Right lung (tissue), 10 donors: ENCODE measurements at places on chromosomes 5 and 9.

DNA sequence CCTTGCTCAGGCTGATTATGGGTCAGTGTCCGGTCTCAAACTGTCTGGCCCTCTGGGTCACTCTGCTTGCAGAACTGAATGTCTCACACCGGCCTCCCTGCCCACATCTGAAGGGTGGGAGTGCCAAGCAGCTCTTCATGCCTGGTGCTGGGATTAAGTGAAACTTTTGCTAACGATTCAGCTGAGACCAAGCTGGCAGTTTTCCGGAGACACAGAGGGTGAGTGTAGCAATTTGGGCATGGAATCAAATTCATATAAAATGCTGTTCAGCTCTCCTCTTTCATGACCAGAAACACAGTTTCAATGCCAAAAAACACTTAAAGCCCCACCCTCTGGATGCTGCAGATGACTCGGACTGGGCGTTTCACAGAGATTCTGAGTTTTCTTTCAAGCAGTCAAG lies 207.5 kb downstream of the NXNL2 start:
- DNase-seq = peak; percentile 40

- no peak for DNase-seq
Observed at GRCh38 chr5:21847300-21847699, 1005.8 kb downstream of the CDH12 start.

- DNase-seq = no peak
Observed at GRCh38 chr9:81373294-81373693, 316.1 kb downstream of the TLE1 start.

DNA sequence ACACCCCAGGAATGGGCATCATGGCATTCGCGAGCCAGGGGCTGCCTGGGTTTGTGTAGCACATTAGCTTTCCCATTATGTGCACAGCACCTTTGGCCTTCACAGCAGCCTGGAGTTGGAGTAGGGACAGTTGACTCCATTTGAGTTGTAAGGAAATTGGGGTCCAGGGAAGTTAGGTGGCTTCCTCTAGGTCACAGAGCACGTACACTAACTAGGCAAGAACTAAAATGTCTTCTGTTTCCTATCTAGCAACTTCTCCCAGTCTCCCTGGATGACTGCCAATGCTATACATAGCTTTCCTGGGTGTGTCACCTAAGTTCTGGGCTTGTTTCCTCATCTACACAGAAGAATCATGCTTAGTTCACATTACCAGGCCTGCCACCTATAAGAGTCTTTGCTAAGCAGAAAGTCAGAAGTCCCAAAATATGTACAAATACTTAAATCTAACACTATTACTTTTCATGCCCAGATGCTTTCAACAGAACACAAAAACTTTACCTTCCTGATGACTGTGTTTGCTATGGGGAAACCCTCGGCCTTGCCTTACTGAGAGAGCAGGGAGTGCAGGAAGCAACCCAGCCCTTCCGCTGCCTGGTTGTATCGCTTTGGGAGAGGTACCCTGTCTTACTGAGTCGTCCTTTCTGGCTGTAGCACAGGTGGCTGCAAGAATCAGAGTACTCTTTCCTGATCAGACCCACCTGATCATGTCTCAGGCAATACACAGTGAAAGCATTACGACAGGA lies 12.0 kb downstream of the MACROH2A1 start:
- DNase-seq = no peak

- DNase-seq = no peak
Observed at GRCh38 chr9:112939418-112939817, 48.7 kb upstream of the SLC46A2 start.
